ENCODE measurements at places on chromosomes 2 and 18. TPM values are rescaled to one million over a fixed set of nuclear protein-coding genes. Genes with fewer than 3 reads are reported as not detected.
A peak's percentile ranks its signal among the peaks of the same experiment; 100 is the strongest.

GRCh38 chr18:5891854-5892215 lies 3.5 kb downstream of the TMEM200C start:
- no peak for DNase-seq

GRCh38 chr2:226983895-226984749 lies 148.3 kb downstream of the RHBDD1 start:
- peak; percentile 25 for DNase-seq

GRCh38 chr2:47043142-47043890 lies 111.8 kb downstream of the STPG4 start:
- DNase-seq = peak; percentile 88

DNA sequence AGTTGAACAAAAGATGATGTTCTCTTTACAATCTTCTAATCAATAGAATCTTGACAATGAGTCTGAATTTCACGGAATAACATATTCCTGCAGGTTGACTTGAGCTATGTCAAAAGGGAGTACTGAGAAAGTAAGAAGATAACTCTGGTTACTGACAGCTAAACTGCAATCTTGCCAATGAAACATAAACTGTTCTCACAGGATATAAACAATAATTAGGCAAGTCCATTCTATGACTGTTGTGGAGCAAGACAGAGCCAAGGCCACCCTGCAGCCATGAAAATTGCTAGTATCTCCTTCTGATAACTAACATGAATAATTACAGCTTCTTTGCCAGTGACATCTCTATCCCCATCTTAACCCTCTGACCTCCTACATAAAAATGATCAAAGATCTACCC lies 6.3 kb upstream of the RPRD1A start:
- DNase-seq = no peak

- DNase-seq = no peak
Observed at GRCh38 chr2:111118981-111119821, 1.5 kb upstream of the BCL2L11 start.

- peak; percentile 91 for DNase-seq
Observed at GRCh38 chr2:65366595-65367125, 65.7 kb downstream of the SPRED2 start.

Gene COL4A3
- polyA plus RNA-seq = 0.11 TPM

Gene KIF3C
- 7.3 TPM for polyA plus RNA-seq

Gene OR6B2
- polyA plus RNA-seq = not detected

Gene ARHGEF33
- 0.95 TPM for polyA plus RNA-seq

Gene PREB
- 32.5 TPM for polyA plus RNA-seq
